Lung (tissue), 17 donors: ENCODE measurements at places on chromosomes 11 and 22. TPM values are rescaled to one million over a fixed set of nuclear protein-coding genes. Genes with fewer than 3 reads are reported as not detected.

The GPR83 gene
- 0.06 TPM for total RNA-seq

The NLRP6 gene
- total RNA-seq, result 2.1 TPM

The SYNGR1 gene
- 13.3 TPM for total RNA-seq

The PATE4 gene
- total RNA-seq, result not detected

DNA sequence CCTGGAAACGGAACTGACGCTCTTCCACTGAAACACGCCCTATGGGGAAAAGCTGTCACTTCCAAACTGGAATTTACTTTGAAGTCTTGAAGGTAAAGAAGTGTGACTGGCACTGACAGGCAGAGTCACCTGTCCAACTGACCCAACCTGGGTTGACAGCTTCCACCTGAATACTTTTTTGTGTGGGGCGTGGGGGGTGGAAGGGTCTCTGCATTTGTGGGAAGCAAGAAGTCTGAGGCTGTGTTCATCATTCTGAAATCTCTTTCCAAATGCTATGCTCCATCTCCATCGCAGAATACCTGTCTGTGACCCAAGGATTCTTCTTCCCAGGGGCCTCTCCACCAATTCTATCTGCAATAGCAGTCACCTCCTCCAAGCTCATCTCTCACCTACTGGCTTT is 7.8 kb downstream of the IFT27 start:
- H3K4me1 ChIP-seq, result peaks cover 4% of the 10 kb centered on the region
- H3K27me3 ChIP-seq, result no peaks in the 10 kb centered on the region
- peaks cover 23% of the 10 kb centered on the region for H3K36me3 ChIP-seq
- H3K27ac ChIP-seq, result no peak overlapping the region

DNA sequence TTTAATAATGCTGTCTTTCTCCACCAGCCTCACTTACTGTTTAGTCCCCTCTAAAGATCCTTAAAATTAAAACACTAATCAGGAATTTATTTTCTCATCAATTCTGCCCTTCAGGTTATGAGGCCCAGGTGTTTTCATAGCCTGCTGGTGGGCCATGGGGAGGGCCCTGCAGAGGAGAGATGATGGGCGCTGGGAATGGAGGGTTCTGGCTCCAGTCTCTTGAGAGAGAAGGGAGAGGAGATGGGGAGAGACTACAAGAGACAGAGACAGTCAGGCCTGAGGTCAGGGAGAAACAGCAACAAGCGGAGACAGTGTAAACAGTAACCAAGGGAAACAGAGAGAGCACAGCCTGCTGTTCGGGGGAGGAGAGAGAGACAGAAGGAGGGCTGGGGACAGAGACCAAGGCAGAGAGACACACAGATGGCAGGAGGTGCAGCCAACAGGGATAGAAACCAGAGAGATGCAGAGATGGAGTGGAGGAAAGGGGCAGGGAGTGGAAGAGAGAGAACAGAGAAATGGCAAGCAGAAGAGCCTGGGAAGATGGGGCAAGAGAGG is 187.3 kb upstream of the SYT13 start:
- H3K27ac ChIP-seq, result no peak overlapping the region
- no peaks in the 10 kb centered on the region for H3K4me1 ChIP-seq
- H3K4me3 ChIP-seq, result no peak overlapping the region
- no peaks in the 10 kb centered on the region for H3K36me3 ChIP-seq
- DNase-seq, result peak; percentile 49

DNA sequence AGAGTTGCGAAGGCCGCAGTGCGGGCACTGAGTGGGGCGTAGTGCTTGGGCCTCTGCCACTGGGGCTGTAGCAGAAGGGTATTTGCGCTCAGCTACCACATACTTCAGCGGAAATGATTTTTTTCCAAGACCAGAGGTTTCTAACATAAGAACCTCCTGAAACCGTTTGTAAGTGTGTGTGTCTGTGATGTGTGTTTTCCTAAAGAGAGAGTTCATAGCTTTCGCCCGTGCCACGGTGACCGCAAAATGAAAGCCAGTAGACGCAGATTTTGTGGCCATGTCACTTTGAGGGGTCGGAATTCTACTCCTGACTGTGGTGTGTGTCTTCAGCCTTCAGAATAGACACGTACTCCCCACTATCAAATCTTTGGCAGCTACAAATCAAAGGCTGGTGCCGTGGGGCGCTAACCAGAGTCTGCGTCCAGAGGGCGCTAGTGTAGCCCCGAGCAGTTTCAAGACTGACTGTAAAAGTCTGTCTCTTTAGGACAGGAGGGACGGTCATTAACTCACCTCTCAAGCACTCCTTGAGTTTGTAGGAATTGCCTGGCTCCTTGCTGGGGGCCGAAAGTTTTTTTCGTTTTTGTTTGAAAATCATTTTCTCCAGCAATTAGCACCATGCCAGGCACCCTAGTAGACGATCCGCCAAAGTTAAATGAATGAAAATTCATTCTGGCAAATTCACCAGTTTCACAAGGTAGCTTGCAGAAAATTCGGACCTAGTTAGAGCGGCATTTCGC is 2.5 kb upstream of the CALCA start:
- no peak overlapping the region for H3K4me3 ChIP-seq
- H3K27me3 ChIP-seq, result peaks cover 6% of the 10 kb centered on the region
- peaks cover 19% of the 10 kb centered on the region for H3K4me1 ChIP-seq
- no peak overlapping the region for H3K27ac ChIP-seq

GRCh38 chr22:19478901-19479354 is at the start of gene UFD1:
TSS of gene UFD1 (minus strand) at chr22:19479193. CDS start at chr22:19479085, 108 bp downstream.
- peaks cover 6% of the 10 kb centered on the region for H3K4me1 ChIP-seq
- no peaks in the 10 kb centered on the region for H3K27me3 ChIP-seq
- peak within 1 kb of the TSS; percentile 99 for H3K27ac ChIP-seq
- peak within 1 kb of the TSS; percentile 82 for H3K4me3 ChIP-seq
- DNase-seq, result no peak

GRCh38 chr11:57294225-57295131 is 30.3 kb downstream of the TNKS1BP1 start:
- no peak overlapping the region for H3K4me3 ChIP-seq
- H3K4me1 ChIP-seq, result no peaks in the 10 kb centered on the region
- peaks cover 17% of the 10 kb centered on the region for H3K36me3 ChIP-seq

DNA sequence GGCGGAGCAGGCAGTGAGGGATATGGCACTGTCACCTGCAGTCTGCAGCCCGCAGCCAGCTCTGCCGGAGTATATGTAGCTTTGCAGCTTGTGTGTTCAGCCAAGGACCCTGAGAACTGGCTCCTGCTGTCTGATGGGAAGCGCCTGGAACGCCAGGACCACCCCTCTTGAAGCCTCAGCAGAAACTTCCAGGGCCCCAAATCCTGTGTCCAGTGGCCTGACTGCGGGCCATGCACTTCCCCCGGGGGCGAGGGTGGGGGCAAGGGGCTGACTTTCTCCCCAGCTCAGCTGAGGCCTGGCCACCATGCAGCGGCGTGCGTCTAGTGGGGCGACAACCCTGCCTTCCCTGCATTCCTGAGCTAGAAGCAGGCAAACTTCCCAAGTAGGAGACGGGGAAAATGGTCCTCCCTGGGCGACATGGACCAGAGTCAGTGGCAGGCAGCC is 32.3 kb downstream of the PISD start:
- H3K27me3 ChIP-seq, result no peaks in the 10 kb centered on the region
- H3K36me3 ChIP-seq, result peaks cover 5% of the 10 kb centered on the region
- peak overlapping the region; percentile 77 for H3K27ac ChIP-seq

- H3K4me3 ChIP-seq, result no peak overlapping the region
- H3K36me3 ChIP-seq, result no peaks in the 10 kb centered on the region
- no peak overlapping the region for H3K27ac ChIP-seq
- no peaks in the 10 kb centered on the region for H3K27me3 ChIP-seq
- H3K4me1 ChIP-seq, result peaks cover 3% of the 10 kb centered on the region
These were observed 33.4 kb upstream of the FTH1 start for GRCh38 chr11:62000539-62001446.

DNA sequence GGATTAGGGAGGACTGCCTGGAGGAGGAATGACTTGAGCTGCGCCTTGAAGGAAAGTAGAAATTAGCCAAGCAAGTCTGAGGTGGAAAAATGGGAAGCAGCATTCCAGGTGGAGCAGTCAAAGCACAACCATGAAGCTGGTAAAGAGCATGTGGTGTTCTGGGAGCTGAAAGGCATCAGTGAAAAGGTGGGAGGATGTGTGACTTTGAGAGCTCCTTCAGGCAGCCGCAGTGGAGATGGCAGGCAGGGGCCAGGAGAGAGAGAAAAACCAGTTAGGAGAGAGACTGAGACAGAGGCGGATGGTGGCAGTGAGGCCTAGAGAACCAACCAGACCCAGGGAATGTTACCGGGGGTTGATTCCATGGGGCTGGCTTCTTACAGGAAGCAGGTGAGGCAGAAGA is 393.4 kb downstream of the MIAT start:
- H3K27me3 ChIP-seq, result peaks cover 2% of the 10 kb centered on the region
- no peaks in the 10 kb centered on the region for H3K4me1 ChIP-seq
- H3K4me3 ChIP-seq, result no peak overlapping the region
- no peaks in the 10 kb centered on the region for H3K36me3 ChIP-seq
